ENCODE measurements at places on chromosomes 12 and 14.

- DNase-seq: no peak
Measured at GRCh38 chr12:109114644-109115043, 1.7 kb upstream of the ACACB start.

DNA sequence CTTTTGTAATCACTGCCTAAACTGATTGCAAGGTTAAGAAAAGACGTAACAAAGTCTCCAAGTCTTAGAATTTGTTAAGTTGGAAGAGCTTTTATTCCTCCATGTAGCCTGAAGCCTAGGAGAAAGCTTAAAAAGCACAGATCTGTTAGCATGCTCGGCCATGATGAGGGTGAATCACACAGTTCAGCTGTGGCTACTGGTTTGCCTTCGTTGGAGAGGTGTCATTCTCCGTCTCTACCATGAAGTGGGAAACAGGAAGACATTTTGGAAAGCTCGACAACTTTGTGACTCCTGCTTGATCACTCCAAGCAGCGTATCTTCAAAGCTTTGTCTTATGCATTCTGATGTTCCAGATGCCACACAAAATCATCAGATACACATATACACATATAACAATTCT, 27.1 kb downstream of the DCP1B start:
- no peak for DNase-seq

DNA sequence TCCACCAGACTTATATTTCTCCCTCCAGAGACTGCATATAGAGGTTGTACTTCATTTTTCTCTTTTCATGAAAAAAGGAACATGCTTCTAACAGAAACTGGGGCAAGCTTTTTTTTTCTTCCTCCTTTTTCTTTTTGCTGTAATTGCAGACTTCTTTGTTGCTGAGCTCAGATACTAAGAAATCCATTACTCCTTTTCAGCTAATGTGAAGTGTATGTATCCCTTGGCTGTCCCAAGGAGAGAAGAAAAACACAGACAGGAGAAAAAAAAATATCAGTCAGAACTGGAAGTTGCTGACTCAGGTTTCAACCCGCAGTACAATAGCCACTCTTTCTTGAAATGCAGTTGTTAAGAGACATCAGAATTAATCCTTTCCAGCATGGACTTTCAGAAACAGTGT, 1248.4 kb downstream of the LRFN5 start:
- DNase-seq: no peak

DNA sequence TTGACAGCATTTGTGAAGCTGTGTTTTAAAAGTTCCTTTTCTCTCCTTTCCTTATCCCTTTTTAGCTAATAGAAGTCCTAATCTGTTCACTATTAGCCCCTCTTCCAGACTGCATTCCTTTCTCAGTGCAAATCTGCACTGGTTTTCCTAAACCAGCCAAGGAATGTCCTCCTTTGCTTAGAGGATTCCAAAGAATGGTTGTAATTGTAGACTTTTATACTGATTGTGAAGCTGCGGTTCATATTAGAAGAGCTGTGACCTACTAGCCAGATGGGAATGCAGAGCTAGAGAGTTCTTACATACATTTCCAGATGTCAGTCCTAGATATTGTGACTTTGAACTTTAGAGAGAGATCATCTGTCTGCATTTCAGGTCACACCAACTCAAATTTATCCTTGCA, 79.8 kb downstream of the MYRFL start:
- no peak for DNase-seq

DNA sequence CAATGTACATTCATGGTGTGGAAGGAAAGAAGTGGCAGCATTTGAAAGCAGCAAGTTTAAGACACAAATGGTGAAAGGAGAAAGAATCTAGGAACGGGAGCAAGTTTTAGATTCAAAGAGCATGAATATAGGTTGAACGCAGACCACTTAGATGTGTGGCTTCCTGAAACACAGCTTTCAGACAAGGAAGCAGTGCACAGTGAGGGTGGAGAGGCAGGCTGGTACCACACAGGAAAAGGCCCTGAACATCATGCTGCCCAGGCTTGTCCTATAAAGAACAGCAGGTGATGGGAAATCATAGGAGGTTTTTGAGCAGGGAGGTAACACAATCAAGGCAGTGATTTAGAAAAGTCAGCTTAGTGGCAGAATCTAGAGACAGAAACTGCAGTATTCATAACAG, 35.6 kb downstream of the GNS start:
- DNase-seq: no peak

DNA sequence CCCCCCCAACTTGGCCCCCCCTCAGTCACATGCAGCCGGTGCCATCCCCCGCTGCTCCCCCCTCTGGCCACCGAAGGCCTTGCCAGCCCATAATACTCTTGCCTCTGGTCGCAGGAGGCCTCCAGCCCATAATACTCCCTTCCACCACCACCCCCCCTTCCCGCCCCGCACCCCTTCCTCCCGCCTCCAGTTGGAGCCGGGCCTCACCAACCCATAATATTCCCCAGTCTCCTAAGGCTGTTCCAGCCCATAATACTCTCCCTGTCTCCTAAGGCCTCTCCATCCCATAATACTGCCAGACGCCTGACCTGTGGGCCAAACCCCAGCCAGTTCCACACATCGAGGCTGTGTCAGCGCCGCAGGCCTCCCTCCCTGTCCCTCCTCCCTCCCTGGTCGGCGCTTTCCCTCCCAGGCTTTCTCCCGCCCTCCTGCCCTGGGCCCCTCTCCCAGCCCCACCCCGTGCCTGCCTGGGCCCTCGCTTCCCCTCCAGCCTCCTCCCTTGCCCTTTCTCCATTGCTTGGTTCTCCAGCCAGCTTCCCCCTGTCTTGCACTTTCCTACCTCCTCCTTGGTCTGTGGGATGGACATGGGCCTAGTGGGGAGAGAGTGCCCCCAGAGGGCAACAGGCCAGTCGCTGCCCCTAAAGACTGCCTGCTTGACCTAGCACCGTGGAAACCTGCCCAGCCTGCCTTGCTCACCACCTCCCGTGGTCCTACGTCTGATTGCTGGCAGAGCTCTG, 6.8 kb upstream of the CHD4 start:
- no peak for DNase-seq

- DNase-seq: no peak
Measured at GRCh38 chr14:67934087-67934486, 114.5 kb downstream of the RAD51B start.

DNA sequence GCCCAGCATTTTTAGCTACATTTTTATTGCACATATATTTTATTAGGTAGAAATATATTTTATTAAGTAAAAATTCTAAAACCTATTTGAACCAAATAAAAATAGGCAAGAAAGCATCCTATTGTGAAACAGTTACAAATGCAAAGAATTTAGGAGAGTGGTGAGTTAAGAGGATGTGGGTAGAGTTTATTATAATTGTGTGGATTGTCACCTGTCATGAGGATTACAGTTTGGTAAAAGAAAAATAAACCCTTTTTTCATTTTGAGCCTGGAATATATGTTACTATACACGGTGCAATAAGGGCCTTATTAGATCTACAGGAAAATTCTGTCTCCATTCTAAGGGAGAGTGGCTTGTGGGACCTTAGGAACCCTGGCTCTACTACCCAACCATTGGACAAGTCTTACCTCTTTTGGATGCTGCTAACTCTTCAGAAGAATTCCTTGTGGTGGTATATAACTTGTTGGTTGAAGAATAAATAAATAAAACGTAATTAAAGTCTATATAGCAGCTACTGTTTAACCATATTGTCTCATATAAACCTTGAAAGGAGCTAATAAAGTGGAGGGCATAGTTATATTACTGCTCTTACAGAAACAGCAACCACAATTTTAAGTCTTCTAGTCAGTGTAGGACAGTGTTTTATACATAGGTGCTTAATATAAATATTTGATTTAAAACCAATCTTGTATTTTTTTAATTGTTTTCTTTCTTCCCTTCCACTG, 67.8 kb downstream of the FGD4 start:
- no peak for DNase-seq

- no peak for DNase-seq
Measured at GRCh38 chr14:42214981-42215491, 608.4 kb downstream of the LRFN5 start.

GRCh38 chr12:1796515-1797010, 23.8 kb upstream of the LRTM2 start:
- DNase-seq: peak; percentile 51

DNA sequence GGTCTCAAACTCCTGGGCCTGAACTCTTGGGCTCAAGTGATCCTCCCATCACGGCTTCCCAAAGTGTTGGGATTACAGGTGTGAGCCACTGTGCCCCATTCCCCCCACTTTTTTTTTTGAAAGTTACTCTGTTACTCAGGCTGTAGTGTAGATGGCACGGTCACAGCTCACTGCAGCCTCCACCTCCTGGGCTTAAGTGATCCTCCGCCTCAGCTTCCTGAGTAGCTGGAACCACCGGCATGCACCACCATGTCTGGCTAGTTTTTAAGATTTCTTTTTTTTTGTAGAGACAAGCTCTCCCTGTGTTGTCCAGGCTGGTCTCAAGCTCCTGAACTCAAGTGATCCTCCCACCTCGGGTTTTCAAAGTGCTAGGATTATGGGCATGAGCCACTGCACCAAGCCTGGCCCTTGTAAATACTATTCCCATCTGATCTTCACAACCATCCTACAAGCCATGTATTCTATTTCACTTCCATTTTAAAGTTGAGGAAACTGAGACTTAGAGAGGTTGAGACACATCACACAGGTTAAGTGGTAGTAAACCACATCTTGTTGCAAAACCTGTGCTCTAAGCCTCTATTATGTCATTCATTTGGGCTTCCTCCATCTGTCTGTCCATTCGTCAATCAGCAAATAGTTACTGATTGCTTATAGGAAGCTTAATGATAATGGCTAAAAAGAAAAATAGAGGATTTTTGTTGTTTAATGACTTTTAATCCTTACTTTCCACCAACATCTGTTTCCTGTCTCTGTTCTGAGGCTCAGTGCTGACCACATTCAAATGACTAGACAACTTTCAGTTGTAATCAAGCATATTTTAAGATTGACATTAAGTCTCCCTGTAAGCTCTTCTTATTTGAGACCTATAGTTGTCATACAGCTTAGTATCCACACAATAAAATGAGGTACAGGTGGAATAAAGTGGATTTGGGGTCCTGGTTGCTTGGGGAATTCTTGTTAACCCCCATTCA, 9.2 kb downstream of the ASCL4 start:
- DNase-seq: no peak

GRCh38 chr14:34536951-34537676, 2.4 kb downstream of the EAPP start:
- no peak for DNase-seq

- no peak for DNase-seq
Measured at GRCh38 chr12:114700392-114701103, 16.6 kb upstream of the TBX3 start.

GRCh38 chr14:24122898-24123297, 7.6 kb upstream of the FITM1 start:
- DNase-seq: no peak

- no peak for DNase-seq
Measured at GRCh38 chr12:39427360-39427808, 15.5 kb downstream of the KIF21A start.

DNA sequence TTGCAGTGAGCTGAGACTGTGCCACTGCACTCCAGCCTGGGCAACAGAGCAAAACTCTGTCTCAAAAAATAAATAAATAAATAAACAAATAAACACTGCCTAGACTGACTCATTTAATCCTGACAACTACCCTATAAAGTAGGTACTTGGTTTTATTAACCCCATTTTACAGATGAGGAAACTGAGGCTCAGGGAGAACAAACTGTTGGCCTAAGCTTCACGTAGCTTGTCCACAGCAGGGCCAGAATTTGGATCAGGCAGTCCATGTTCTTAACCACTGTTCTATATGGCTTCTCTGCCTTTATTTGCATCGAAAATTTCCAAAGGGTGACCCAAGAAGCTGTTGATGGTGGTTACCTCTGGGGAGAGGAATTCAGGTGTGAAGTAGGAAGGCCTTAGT, 5.7 kb upstream of the POP5 start:
- DNase-seq: no peak

GRCh38 chr12:109767456-109767855, 53.8 kb downstream of the FAM222A start:
- no peak for DNase-seq

DNA sequence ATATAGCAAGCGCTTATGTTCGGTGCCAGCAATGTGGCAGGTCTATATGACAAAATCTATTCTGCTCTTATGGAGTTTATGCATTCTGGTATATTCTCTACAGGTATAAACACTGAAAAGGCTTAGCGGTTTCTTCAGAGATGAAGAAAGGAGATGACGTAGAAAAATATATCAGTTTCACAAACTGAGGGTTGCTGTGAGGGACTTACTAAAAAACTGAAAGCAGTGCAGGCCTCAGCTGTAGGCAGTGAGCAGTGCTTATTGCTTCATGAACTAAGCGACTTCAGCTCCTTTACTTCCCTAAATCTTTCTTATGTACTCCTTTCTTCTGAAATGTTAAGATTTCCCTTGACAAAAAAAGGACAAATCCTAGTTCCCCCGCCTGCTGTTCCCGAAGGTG, 4.5 kb downstream of the DDX47 start:
- DNase-seq: no peak

DNA sequence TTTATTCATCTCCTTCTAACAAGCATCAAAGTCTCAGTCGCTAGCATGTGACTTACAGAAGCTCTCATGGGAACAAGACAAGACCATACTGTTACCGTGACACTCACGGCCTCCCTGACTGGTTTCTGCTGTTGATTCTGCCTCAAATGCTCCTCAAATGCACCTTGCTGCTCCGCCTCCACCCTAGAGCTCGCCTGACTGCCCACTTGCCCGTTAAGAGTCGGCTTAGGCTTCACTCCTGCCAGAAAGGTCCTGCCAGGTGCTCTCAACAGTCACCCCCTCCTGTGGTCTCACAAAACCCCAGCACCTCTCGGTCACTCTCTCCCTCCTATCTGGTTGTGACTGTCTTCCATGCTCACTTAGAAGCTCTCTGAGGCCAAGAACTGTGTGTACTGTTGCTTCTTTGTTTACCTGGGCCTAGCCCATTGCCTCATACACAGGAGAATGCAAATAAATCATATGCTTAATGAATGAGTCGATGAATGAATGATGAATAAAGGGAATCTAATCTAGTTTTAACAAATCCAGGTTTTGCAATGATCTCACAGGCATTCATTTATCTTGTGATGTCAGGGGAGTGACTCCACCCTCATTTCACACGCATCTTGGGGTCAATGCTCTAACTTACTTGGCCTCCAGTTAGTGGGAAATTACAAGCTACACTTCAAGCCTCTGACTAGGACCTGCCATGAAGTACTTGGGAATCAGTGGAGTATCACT, 41.3 kb downstream of the SSH1 start:
- no peak for DNase-seq

GRCh38 chr14:77141214-77142004, at the start of gene ZDHHC22:
ZDHHC22 (minus strand) TSS chr14:77141791; CDS start chr14:77139738, 2,053 bp downstream.
- DNase-seq: no peak
